ENCODE measurements at places on chromosomes 2 and 18. TPM values are rescaled to one million over a fixed set of nuclear protein-coding genes. Genes with fewer than 3 reads are reported as not detected.

- H3K4me1 ChIP-seq: peaks cover 29% of the 10 kb centered on the region
- H3K27ac ChIP-seq: no peak overlapping the region
Measured at GRCh38 chr2:64646007-64646880, 7.5 kb downstream of the SERTAD2 start.

- H3K27ac ChIP-seq: no peak overlapping the region
- DNase-seq: no peak
- H3K4me1 ChIP-seq: peaks cover 2% of the 10 kb centered on the region
- no peaks in the 10 kb centered on the region for H3K36me3 ChIP-seq
- H3K27me3 ChIP-seq: no peaks in the 10 kb centered on the region
Measured at GRCh38 chr2:36404754-36405153, 49.2 kb downstream of the CRIM1 start.

GRCh38 chr2:197307933-197308521 lies 2.6 kb downstream of the ANKRD44 start:
- peaks cover 51% of the 10 kb centered on the region for H3K4me1 ChIP-seq
- H3K36me3 ChIP-seq: no peaks in the 10 kb centered on the region
- no peaks in the 10 kb centered on the region for H3K27me3 ChIP-seq
- DNase-seq: no peak
- peak overlapping the region; percentile 93 for H3K4me3 ChIP-seq
- H3K27ac ChIP-seq: peak overlapping the region; percentile 99

DNA sequence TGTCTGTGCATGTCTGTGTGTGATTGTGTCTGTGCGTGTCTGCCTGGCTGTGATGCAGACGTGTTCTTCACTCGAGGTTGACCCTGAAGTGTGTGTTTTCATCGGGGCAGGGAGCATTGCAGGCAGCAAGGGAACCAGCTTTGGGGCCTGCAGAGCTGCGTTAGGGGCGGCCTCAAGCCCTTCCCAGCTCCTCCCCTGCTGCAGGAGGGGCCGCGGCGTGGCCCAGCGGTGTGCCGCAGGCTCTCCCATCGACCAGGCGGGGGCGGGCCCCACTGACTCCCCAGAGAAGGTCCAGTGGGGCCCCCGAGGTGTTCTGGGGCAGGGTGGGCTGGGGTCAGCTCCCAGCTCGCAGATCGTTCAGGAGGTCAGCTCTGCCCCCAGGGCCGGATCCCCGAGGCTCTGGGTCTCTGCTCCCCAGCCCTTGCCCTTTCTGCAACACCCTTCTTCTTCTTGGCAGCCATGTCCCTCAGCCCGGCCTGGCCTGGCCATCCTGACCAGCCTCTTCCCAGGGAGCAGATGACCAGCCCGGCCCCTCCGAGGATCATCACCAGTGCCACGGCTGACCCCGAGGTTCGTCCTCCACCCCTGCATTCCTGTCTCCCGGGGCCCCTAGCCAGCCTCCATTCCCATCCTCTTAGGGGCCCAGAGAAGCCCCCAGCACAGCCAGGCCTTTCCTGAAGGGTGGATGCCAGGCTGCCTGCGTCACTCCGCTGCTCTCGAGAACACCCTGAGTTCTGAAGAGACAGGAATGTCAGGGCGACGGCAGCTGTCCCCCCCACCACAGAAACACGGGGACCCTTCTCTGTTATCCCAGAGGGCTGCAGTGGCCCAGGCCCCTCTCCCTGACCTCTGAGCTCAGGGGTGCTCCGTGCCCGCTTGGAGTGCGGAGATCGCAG lies 11.1 kb upstream of the KLHL30 start:
- no peaks in the 10 kb centered on the region for H3K27me3 ChIP-seq
- no peak for DNase-seq
- H3K27ac ChIP-seq: no peak overlapping the region
- H3K36me3 ChIP-seq: no peaks in the 10 kb centered on the region

DNA sequence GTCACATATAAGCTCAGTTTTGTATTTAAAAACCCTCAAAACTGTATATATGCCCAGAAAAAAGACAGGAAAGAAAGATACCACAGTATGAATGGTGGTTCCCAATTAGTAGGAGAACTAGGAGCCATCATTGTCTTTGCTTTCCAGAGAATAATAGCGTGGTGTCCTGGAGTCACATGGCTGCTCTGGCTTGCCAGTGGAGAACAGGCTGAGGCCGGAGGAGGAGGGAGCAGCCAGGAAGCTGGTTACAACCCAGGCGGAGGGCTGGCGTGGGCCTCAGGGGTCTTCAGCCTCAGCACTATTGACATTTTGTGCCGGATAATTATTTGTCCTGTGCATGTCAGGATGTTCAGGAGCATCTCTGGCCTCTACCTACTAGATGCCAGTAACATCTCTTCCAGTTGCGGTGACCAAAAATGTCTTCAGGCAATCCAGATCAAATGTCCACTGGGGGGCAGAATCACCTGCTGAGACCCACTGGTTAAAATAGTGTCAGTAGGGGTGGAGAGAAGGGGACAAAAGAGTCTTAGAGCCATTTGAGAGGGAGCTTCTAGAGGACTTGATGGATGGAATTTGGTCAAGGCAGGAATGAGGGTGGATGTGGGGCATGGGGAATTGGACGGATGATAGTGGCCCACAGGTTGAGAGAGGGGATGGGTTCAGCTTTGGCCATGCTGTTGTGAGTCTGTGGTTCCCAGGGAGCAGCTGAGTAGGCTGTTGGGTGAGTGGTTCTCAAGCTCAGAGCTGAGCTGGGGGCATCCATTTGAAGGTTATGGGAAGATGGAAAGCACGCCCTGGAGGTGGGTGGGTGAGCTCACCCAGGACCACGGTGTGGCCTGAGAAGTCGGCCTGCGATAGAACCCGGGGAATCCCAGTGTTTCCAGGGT lies 144.9 kb downstream of the AGAP1 start:
- no peak for DNase-seq
- H3K4me3 ChIP-seq: peak overlapping the region; percentile 47
- peaks cover 30% of the 10 kb centered on the region for H3K27me3 ChIP-seq
- H3K36me3 ChIP-seq: no peaks in the 10 kb centered on the region
- peaks cover 18% of the 10 kb centered on the region for H3K4me1 ChIP-seq

DNA sequence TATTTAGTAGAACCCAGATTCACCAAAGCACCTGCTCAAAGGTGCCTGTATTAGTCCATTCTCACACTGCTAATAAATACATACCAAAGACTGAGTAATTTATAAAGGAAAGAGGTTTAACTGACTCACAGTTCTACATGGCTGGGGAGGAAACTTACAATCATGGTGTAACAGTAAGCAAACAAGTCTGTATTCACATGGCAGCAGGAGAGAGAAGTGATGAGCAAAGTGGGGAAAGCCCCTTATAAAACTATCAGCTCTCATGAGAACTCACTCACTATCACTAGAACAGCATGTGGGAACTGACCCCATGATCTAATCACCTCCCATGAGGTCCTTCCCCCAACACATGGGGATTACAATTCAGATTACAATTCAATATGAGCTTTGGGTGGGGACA lies 28.0 kb upstream of the DDX18 start:
- no peaks in the 10 kb centered on the region for H3K36me3 ChIP-seq
- H3K4me1 ChIP-seq: no peaks in the 10 kb centered on the region
- no peak overlapping the region for H3K4me3 ChIP-seq
- no peak overlapping the region for H3K27ac ChIP-seq

- DNase-seq: no peak
- no peaks in the 10 kb centered on the region for H3K36me3 ChIP-seq
- H3K4me3 ChIP-seq: no peak overlapping the region
- H3K27me3 ChIP-seq: no peaks in the 10 kb centered on the region
Measured at GRCh38 chr18:4658804-4659203, 203.7 kb upstream of the DLGAP1 start.

Gene HOXD9
- total RNA-seq: not detected

Gene IMPACT
- 16.4 TPM for total RNA-seq

Gene GPR39
- total RNA-seq: not detected

Data from T-helper 17 cell (primary cell).